ENCODE measurements at places on chromosomes 1 and 21.

GRCh38 chr1:16168622-16169360 is 12.9 kb upstream of the EPHA2 start:
- DNase-seq, result no peak

DNA sequence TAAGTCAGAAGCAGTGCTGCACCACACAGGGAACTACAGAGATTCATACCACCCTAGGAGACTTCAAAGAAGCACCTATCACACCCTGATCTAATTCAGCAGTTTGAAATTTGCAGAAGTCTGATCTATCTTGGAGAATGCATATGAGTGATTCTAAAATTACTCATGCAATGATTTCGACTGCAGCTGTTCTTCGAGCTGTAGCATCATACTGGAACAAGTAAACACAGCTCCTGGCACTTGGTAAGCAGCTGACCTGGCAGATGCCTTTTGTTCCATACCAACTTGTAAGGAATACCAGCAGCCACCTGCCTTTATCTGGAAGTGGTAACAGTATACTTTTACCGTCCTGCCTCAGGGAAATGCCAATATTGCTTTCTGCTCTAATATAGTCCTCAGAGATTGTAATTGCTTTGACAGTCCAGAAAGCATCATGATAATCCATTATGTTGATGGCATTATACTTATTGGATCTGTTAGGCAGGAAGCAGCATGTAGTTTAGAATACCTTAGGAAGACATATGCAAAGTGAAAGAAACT is 25.7 kb downstream of the AADACL4 start:
- peak; percentile 33 for DNase-seq

- no peak for DNase-seq
Observed at GRCh38 chr1:26536521-26536920, 7.0 kb downstream of the RPS6KA1 start.

- peak; percentile 24 for DNase-seq
Observed at GRCh38 chr1:5514527-5515183, 477.6 kb downstream of the NPHP4 start.

- DNase-seq, result no peak
Observed at GRCh38 chr1:106952776-106953175, 103.7 kb upstream of the PRMT6 start.

GRCh38 chr1:32199043-32199716 is 1.2 kb upstream of the CCDC28B start:
- DNase-seq, result no peak

- peak; percentile 88 for DNase-seq
Observed at GRCh38 chr1:156746728-156747631, 4.5 kb downstream of the HDGF start.

DNA sequence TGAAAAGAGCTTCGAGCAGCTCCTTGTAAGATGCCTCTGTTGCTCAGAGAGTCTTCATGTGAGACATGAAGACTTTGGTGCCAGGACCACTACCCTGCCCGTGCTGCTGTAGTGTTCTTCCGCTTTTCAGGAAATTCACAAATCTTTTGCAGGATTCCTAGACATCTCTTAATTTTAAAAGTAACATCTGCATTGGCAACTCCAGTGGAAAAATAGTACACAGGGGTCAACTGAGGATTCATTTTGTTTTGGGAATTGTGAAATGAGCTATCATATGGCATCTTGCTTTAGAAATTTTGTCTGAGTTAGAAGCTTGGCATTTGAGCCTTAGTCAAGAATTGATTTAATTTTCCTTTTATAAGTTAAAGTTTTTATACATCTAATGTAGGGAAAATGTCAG is 7.2 kb downstream of the PRDM2 start:
- DNase-seq, result peak; percentile 46

- DNase-seq, result peak; percentile 81
Observed at GRCh38 chr1:235486321-235486720, 17.9 kb downstream of the B3GALNT2 start.

GRCh38 chr1:181909010-181909409 is 152.5 kb downstream of the ZNF648 start:
- no peak for DNase-seq

GRCh38 chr1:208008534-208008933 is 97.6 kb upstream of the CD34 start:
- no peak for DNase-seq

DNA sequence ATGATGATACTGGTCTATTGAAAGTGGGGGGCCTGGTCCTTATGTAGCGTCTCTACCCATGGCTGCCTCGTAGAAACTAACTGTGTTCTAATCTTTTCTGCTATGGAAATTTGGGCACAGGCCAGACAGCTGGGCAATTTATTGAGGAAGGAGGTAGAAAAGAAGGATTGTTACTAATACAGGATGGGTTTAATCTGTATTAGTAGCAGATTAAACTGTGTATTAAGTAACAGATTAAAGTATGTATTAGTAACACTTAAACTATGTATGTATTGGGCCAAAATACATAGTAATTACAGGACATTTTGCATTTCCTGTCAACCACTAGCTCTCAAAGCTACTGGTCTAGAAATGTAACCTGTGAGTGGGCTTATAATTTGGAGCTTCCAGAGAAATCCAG is 142.0 kb downstream of the MAST2 start:
- peak; percentile 64 for DNase-seq

GRCh38 chr1:187877220-187877619 is 1048.5 kb downstream of the PLA2G4A start:
- no peak for DNase-seq

- peak; percentile 55 for DNase-seq
Observed at GRCh38 chr1:2003541-2004131, at the start of gene CFAP74. CFAP74 (minus strand) TSS chr1:2003786; CDS start chr1:1990956, 12,830 bp downstream.

- DNase-seq, result peak; percentile 93
Observed at GRCh38 chr1:209368864-209369598, 214.5 kb upstream of the CAMK1G start.

- no peak for DNase-seq
Observed at GRCh38 chr1:27591622-27592021, 12.3 kb downstream of the AHDC1 start.

DNA sequence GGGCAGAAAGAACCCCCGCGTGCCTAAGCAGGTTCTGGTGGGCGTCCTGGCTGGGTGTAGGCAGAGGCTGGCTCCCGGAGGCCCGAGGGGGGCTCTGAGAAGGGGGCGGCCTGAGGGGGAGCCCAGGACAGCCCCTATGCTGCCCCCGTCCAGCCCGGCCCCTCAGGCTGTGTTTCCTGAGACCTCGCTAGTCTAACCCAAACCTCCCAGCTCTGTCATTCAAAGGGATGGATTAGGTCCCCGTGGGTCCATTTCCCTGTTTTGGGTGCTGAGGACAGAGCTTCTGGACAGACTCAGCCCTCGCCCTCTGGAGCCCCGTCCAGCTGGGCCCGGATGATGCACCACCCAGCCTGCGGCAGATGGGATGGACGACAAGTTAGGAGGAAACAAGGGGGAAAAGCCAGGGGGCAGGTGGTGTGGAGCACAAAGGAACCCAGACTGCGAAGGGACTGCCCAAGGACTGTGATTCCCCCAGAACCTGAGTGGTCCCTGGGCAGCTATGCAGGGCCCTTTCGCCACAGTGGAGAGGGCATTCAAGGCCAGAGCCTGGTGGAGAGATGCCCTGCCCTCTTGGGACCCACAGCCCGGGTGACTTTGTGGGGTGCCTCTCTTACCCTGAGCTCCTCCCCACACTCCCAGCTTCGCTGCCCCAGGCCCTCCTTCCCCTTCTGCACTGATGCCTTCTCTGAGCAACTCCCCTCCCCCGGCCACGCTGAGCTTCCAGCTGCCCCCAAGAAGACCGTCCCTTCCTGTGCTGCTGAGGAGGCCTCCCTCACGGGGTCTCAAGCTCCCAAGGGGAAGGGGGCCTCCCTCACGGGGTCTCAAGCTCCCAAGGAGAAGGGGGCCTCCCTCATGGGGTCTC is 2.8 kb downstream of the HES4 start:
- no peak for DNase-seq

DNA sequence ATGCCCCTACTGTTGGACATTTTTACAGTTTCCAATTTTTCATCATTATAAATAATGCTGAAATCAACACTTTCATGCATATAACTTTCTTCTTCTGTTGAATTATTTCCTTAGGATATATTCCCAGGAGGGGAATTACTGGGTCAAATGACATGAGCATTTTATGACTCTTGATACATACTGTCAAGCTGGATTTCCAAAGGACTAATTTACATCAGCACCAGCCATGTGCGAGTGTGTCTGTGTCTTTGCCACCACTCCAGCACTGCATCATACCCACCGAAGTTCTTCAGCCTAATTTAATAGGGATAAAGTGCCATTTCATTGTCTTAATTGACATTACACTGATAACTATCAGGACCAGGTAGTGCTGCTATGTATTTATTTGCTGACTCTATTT is 146.7 kb downstream of the CSMD2 start:
- DNase-seq, result no peak

DNA sequence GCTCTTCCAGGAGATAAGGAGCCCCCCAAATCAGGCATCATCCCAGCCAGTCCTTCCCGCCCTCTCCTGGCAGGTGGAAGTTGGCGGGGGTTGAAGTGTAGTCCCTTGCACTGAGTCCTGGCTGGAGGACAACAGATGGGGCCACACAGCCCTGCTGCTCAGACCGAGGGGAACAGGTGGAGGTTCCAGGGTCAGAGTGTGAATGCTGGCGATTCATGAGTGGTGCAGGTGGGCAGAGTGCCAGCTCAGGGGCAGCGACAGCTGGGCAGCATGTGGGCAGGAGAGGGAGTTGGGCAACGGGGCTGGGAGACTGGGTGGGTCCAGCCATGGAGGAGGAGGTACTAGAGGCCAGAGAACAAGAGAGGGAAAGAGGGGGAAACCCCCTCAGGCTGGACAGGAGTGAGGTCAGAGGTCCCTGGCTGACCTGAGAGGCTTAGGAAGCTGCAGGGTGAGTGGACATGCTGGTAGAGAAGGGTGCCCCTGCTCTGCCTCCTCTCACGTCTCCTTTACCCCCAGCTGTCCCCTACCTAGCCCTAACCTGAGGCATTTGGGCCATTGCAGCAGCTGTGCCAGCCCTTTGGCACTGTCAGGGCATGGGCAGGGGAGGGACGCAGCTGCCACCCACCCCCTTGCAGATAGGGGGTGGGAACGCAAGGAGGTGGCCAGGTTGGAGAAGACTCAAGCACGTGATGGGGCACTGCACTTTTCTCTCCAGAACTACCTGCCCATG is 11.3 kb upstream of the ADORA1 start:
- DNase-seq, result no peak

DNA sequence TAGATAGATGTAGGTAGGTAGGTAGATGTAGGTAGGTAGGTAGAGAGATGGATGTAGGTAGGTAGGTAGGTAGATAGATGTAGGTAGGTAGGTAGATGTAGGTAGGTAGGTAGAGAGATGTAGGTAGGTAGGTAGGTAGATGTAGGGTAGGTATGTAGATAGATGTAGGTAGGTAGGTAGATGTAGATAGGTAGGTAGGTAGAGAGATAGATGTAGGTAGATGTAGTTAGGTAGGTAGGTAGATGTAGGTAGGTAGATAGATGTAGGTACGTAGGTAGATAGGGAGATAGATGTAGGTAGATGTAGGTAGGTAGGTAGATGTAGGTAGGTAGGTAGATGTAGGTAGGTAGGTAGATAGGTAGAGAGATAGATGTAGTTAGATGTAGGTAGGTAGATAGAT is 62.3 kb upstream of the MORC3 start:
- no peak for DNase-seq

GRCh38 chr1:91513160-91513559 is 12.5 kb downstream of the CDC7 start:
- DNase-seq, result peak; percentile 40

DNA sequence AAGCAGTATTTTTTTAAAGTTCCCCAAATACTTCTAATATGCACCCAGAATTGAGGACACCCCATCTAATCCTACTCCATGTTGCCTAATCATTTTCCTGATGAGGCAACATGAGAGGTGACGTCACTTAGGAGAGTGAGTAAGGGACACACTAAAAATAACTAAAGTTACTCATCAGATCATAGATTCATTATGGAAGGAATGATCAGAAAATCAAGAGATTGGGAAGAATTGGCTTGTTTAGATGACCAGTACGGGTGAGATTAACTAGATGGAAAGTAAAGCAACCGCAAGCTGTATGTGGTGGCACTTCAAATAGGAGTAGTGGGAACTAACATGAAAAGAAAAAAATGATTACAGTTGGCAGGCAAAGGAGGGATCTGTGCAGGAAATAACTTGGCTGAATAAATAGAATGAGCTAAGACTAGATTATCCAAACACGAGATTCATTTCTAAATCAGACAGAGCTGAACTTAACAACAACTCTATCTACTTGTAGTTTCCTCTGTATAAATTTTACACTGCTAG is 61.4 kb upstream of the CXADR start:
- DNase-seq, result peak; percentile 92

GRCh38 chr1:195195423-195196057 is 1412.7 kb downstream of the KCNT2 start:
- DNase-seq, result no peak

DNA sequence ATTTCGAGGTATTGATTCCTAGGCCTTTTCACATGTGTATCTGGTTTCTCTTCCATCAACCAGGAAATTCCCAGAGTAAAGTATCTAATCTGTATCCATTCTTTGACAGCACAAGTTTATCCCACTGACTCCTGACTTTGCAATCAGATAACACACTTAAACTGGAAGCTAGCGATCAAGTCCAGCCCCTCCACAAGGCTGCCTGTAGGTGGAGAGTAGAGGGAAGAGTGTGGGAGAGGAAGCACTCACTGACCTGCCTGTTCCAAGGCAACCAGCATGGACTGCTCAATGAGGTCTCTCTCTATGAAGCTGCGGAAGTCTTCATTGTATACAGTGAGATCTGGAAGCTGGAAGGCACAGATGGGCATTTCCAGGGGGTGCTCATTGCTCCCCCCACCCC is 30.4 kb upstream of the MTMR11 start:
- peak; percentile 30 for DNase-seq

GRCh38 chr1:40709100-40709801 is 17.7 kb downstream of the NFYC start:
- peak; percentile 97 for DNase-seq

GRCh38 chr1:165942062-165942461 is 114.6 kb downstream of the UCK2 start:
- DNase-seq, result no peak

DNA sequence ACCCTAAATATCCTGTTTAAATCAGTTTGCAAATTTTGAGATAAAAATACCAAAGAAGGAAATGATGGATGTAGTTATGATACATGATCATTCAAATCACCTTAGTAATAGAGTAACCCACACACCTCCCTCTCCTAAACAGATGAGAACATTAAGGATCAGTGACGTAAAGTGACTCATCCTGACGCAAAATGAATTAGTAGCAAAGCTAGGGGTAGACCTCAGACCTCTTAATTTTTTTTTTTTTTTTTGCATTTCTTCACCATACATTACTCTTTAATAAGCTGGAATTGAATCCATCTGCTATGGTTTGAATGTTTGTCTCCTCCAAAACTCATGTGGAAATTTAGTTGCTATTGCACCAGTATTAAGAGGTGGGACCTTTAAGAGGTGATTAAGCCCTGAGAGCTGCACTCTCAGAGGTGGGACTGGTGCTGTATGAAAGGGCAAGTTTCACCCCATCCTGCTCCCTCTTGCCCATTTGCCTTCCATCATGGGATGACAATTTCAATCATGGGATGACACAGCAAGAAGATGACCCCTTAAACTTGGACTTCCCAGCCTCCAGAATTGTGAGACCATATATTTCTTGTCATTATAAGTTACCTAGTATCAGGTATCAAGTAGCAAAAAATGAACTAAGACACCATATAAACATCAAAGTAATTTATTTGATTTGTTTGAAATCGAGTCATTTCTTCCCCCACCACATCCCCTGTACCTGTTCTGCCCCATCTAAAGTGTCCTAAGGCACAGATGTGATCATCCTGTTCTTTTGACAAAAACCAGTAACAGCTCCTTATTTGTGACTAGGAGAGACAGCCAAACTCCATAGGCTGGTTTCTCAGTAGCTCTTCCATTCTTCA is 114.6 kb upstream of the DUSP10 start:
- DNase-seq, result peak; percentile 54

All from iris pigment epithelial cell (primary cell).